Neural progenitor cell (in vitro differentiated cells): ENCODE measurements at places on chromosomes 2 and 18.

- no peak for DNase-seq
These were observed 22.7 kb upstream of the BAZ2B start for GRCh38 chr2:159639071-159639470.

DNA sequence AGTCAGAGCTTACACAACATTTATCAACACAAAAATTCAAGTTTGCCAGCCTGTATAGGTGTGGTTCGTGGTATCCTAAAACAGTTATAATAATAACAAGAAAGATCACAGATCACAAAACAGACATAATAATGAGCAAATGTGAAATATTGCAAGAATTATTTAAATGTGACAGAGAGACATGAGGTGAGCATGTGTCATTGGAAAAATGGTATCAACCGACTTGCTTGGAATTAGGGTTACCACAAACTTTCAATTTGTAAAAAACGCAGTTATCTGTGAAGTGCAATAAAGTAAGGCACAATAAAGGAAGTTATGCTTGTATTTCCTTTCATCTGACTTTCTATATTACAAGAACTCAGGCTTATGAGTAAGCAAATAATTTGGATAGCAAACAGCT lies 116.8 kb downstream of the IKZF2 start:
- no peak for DNase-seq

GRCh38 chr2:190532581-190532980 lies 1.9 kb downstream of the NEMP2 start:
- DNase-seq, result no peak

DNA sequence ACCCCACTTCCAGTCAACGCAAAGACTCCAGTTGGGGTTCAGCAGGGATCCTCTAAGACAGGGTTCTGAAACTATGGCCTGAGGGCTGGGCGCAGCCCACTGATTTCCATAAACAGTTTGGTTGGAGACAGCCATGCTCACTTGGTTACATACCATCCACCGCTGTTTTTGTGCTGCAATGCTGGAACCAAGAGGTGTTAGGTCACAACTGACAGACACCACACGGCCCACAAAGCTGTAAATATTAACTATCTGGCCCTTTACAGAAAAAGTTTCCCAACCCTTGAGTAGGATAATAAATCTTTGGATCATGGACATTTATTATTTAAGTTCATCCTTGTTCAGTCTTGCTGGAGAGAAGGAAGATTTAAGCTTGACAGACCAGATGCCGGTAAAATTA lies 8.4 kb upstream of the CD226 start:
- no peak for DNase-seq

- DNase-seq, result peak; percentile 86
These were observed 6.6 kb upstream of the OXER1 start for GRCh38 chr2:42770288-42771131.

- no peak for DNase-seq
These were observed 28.0 kb upstream of the SCYGR1 start for GRCh38 chr2:227415538-227416424.

- DNase-seq, result no peak
These were observed 246.8 kb upstream of the RAB6C start for GRCh38 chr2:129732630-129733026.

DNA sequence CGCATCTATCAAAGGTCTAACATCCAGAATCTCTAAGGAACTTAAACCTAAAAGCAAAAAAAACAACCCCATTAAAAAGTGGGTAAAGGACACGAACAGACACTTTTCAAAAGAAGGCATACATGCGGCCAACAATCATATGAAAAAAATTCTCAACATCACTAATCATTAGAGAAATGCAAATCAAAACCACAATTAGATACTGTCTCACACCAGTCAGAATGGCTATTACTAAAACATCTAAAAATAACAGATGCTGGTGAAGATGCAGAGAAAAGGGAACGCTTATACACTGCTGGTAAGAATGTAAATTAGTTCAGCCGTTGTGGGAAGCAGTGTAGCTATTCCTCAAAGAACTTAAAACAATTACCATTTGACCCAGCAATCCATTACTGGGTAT lies 38.0 kb downstream of the PPP3R1 start:
- no peak for DNase-seq

- DNase-seq, result peak; percentile 92
These were observed at the start of gene SPTBN1 for GRCh38 chr2:54455563-54456361. Gene SPTBN1 (plus strand): TSS chr2:54456327. CDS start chr2:54526419, 70,092 bp downstream.

DNA sequence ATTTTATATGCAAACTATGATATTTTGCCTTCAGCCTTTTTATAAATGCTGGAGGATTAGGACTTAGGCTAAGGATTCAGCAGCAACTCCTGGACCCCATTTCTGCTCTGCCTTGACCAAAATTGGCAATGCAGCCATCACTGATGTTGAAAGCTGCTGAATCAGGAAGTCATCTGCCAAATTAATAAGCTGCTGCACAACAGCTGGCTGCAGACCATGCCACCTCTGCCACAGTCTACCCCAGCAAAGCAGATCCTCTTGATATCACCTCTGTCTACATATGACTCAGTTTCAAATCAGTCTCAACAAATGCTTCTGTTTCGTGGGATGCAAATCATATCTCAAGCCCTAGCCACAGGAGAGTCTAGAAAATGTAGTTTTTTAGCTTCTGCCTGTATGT lies 7.1 kb upstream of the SOS1 start:
- DNase-seq, result no peak

GRCh38 chr18:54218299-54218698 lies 6.2 kb downstream of the MBD2 start:
- no peak for DNase-seq

DNA sequence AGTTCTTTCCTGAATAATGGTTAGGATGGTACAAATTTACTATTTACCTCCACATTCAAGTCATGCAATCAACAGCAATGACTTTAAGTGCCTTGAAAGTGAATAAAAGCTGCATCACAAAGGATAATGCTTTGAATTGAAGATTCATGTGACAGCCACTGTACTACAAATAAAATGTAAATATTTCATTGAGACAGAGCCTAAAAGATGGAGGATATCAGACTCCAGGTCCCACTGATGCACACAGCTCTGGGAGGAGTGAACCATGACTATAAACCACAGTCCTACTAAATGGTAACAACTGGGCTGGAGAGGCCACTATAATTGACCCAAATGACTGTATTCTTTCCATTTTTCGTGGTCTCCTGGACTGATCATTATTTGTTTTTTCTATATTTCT lies 576.9 kb downstream of the ADCYAP1 start:
- DNase-seq, result no peak

DNA sequence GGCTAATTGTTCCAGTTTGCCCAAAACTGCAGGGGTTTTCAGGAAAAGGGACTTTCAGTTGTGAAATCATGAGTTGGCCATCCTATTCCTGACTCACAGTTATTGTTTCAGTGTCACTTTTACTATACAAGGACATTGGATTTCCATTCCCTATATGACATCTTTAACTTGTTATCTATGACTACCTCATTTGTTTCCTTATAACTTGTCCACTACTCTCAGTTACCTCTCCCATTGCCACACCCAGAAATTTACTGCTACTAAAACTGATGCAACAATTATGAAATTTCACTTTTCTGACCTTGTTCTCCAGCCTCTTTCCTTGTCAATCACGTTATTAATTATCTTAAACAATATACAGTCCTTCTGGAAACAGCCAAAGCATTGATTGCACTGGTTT lies 116.5 kb upstream of the ZNF804A start:
- no peak for DNase-seq

DNA sequence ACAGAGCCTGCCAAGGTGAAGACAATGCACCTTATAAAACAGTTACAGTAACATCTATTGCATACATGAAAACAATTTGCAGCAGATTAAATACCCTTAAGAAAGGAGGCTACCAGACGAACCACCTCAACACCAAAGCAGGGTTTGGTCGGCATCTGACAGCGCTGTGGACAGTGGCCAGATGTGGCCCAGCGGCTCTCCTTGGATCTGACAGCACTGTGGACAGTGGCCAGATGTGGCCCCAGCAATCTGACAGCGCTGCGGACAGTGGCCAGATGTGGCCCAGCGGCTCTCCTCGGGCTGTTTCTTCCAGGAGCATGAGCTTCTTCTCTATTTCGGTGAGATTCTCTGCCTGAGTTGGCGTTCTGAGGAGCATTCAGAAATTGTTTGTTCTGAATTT lies 211.6 kb downstream of the ANKRD30B start:
- DNase-seq, result no peak

GRCh38 chr2:222783592-222783991 lies 77.2 kb upstream of the ACSL3 start:
- DNase-seq, result no peak

DNA sequence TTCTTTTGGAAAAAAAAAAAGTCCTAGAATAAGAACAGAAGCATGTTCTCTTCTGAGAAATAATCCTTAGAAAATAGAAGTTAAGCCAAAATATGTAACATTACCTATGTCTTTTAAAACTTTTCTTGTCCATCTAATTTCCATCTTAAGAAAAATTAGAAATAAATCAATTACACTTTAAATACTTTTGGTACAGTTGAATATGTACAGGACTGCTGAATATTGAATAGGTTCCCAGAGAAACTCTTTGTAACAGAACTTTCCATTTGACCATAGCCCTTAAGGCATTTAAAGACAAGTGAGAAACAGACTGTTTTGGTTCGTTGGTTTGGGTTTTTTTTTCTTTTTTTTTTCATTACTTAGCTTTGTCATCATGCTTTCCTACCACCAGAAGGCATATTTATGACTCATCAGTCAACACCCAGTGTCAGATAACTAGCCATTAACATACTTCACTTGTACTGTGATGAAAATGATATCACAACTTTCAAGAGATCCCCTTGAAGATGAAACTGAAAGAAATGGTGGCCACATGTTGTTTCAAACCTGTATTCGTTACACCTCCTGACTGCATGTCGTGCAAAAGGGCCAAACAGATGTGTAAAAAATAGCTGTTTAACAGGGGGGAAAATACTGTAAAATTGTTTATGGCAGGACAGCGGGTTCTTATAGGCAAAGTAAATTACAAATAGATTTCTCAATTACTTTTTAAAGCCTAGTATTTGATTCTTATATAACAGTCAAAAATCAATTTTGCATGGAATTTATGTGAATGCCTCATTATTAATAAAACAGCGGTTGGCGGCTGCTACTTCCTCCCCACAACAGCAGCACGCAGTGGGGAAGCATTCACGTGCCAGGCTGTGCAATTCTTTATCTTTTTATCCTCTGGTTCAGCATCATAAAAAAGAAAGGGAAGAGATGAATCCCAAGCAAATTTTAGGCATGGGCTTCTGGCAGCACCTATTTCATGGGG lies 280.7 kb upstream of the HNRNPA3 start:
- no peak for DNase-seq

GRCh38 chr2:140122001-140122400 lies 1341.8 kb upstream of the NXPH2 start:
- DNase-seq, result no peak

- DNase-seq, result no peak
These were observed 14.9 kb upstream of the MBP start for GRCh38 chr18:77147418-77147852.

DNA sequence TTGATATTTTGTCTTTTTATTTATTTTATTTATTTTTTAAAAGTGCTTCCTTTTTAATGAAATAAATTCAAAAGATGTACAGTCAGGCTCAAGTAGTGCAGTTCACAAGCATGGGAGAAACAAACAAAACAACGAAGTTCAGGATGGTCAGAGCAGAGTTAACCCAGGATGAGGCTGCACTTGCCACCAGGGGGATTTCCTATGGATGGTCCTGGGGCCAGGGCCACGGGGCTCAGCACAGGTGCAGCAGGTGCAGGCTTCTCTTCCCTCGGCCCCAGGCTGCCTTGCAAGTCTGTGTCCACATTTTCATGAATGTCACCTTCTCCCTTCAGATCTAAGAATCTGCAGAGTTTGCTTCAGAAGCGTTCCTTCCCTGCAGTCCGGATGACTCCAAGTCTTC lies 76.5 kb downstream of the CDCA7 start:
- DNase-seq, result no peak

GRCh38 chr2:61962095-61962984 lies 56.9 kb downstream of the COMMD1 start:
- DNase-seq, result no peak

DNA sequence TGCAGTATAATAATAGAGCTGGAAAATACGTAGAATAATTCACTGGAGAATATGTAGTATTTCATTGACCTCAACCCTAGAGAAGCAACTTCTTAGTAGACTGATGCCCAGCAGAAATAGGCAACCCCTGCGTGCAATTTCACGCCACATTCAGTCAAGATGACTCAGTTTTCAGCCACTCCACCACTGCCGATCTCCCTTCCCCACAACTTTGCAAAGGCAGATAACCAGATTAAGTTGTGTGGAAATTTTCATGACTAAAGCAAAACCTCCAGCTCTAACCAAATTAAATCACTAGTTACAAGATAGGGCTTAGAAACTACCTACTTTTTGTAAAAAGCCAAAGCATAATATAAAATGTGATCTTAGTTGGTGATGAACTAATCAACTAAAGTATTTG lies 63.3 kb upstream of the STK17B start:
- no peak for DNase-seq

GRCh38 chr2:38466876-38467767 lies 90.0 kb upstream of the ATL2 start:
- DNase-seq, result no peak

- no peak for DNase-seq
These were observed 65.0 kb downstream of the UGGT1 start for GRCh38 chr2:128155970-128156369.

DNA sequence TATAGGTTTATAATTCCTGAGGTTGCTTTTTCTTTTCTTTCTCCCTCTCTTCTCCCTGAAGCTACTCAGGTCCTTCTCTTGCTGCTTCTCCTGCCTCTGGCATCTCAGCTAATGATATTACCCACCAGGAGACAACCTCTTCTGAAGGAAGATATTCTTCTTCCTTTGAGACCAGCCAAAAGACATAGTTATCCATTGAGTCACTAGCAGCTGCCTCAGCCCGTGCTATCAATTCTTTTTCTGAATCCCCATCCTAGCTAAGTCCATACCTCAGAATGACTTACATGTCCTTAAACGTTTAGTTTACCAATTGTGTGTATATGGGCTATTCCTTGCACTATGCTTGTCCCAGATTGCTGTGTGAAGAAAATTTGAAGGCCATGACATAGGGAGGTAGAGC lies 25.0 kb upstream of the RNF103 start:
- DNase-seq, result no peak

GRCh38 chr2:96957244-96957643 lies 29.1 kb downstream of the FAM178B start:
- DNase-seq, result peak; percentile 67

- no peak for DNase-seq
These were observed 13.2 kb downstream of the SNORC start for GRCh38 chr2:232883116-232883721.

DNA sequence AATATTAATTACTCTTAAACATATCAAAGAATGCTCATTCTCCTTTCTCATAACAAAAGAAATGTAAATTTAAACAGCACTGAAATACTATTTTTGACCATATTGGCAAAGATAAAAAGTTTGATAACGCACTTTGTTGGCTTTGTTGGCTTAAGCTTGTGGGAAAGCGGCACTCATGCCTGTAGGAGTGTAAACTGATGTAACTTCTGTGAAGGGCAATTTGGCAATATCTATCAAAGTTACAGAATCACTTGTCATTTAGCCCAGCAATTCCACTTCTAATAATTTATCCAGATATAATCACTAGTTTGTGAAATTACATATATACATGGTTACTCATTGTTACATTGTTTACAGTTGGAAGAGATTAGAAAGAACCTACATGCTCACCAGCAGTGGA lies 311.8 kb upstream of the STON1 start:
- DNase-seq, result no peak
